Temporal lobe (tissue), 4 donors: ENCODE measurements at places on chromosomes 2 and 18. TPM values are rescaled to one million over a fixed set of nuclear protein-coding genes. Genes with fewer than 3 reads are reported as not detected.

The PARD6G gene
- 7.1 TPM for total RNA-seq

The LRATD1 gene
- total RNA-seq = 17.5 TPM

The MSTN gene
- 2.5 TPM for total RNA-seq

The INHBB gene
- 4.9 TPM for total RNA-seq

The PIEZO2 gene
- total RNA-seq = 3.9 TPM

The CAVIN2 gene
- total RNA-seq = 6.9 TPM

The CCDC141 gene
- 1.5 TPM for total RNA-seq

The GPR39 gene
- 1.7 TPM for total RNA-seq

The GNAL gene
- total RNA-seq = 80.6 TPM

The CDKL4 gene
- total RNA-seq = 5.7 TPM

The AKAIN1 gene
- total RNA-seq = 2.5 TPM

The DSG4 gene
- total RNA-seq = not detected

The UGT1A4 gene
- total RNA-seq = not detected

The CYS1 gene
- 0.49 TPM for total RNA-seq

The CHPF gene
- total RNA-seq = 32.5 TPM

The ANKRD62 gene
- total RNA-seq = not detected

The HOXD12 gene
- not detected for total RNA-seq

The PNO1 gene
- 11.8 TPM for total RNA-seq

The ASPRV1 gene
- total RNA-seq = 1.7 TPM

The GAD1 gene
- 78.2 TPM for total RNA-seq

The MDH1 gene
- total RNA-seq = 141 TPM

The NXPH2 gene
- 17.2 TPM for total RNA-seq

The RPIA gene
- 8.1 TPM for total RNA-seq

The ST6GAL2 gene
- total RNA-seq = 76.0 TPM

The INPP5D gene
- 2.7 TPM for total RNA-seq

The LRP1B gene
- total RNA-seq = 52.1 TPM

The NAT8 gene
- total RNA-seq = not detected

The FKBP7 gene
- 11.3 TPM for total RNA-seq

The ZAP70 gene
- 0.49 TPM for total RNA-seq

The LOXL3 gene
- total RNA-seq = 11.1 TPM

The TTN gene
- total RNA-seq = 1.2 TPM

The RIT2 gene
- 16.0 TPM for total RNA-seq

The TMEM163 gene
- 13.3 TPM for total RNA-seq

The CHST9 gene
- total RNA-seq = 3.9 TPM

The ASXL3 gene
- 91.7 TPM for total RNA-seq

The IL37 gene
- not detected for total RNA-seq

The NT5DC4 gene
- not detected for total RNA-seq

The RUFY4 gene
- total RNA-seq = not detected

The PRKAG3 gene
- total RNA-seq = not detected

The SKA1 gene
- total RNA-seq = 2.0 TPM

The EMILIN2 gene
- 3.0 TPM for total RNA-seq

The TMEM247 gene
- not detected for total RNA-seq

The TMBIM1 gene
- total RNA-seq = 8.1 TPM

The EFR3B gene
- total RNA-seq = 56.1 TPM

The SERPINB13 gene
- total RNA-seq = under 0.01 TPM

The KCNIP3 gene
- 3.0 TPM for total RNA-seq

The GALNT13 gene
- 22.1 TPM for total RNA-seq

The MTCL1 gene
- 14.5 TPM for total RNA-seq

The RESP18 gene
- total RNA-seq = 1.2 TPM

The TXNDC2 gene
- under 0.01 TPM for total RNA-seq

The GPR55 gene
- total RNA-seq = not detected

The RNF125 gene
- total RNA-seq = 1.7 TPM

The COLEC12 gene
- 13.8 TPM for total RNA-seq

The SPOPL gene
- 19.7 TPM for total RNA-seq

The FBXO48 gene
- 0.49 TPM for total RNA-seq

The CYP27A1 gene
- 4.4 TPM for total RNA-seq

The CPLX4 gene
- total RNA-seq = under 0.01 TPM

The DSG1 gene
- 0.49 TPM for total RNA-seq

The KANSL1L gene
- total RNA-seq = 63.4 TPM
